ENCODE measurements at places on chromosomes 2 and 18.

DNA sequence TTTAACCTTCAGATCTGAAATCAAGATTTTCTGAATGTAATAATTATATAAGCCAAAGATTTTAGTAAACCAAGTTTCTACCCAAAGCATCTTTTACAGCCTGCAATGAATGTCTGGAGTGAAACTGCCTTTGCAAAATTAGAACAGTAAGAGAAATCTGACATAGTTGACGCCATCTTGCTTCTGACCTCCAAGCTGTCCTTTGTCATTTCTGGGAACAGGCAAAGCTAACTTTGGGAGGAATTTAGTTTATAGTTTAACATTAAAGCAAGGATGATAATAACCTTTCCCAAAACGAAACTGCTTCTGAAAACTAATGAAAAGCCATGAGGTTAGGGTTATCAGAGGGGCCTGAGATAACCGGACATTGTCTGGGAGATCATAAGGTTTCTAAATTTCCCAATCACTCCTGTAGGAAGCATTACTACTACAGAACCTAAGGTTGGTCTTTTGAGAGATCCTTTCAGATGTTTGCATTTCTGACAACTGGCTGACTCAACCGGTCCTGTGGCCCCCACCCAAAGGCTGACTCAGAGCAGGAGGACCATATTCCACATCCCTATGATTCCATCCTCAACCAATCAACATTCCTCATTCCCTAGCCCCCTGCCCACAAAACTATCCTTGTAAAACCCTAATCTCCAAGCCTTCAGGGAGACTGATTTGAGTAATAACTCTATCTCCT lies 124.5 kb downstream of the TMEM131 start:
- no peak for DNase-seq

GRCh38 chr2:3739313-3739712 lies 35.9 kb downstream of the DCDC2C start:
- no peak for DNase-seq

DNA sequence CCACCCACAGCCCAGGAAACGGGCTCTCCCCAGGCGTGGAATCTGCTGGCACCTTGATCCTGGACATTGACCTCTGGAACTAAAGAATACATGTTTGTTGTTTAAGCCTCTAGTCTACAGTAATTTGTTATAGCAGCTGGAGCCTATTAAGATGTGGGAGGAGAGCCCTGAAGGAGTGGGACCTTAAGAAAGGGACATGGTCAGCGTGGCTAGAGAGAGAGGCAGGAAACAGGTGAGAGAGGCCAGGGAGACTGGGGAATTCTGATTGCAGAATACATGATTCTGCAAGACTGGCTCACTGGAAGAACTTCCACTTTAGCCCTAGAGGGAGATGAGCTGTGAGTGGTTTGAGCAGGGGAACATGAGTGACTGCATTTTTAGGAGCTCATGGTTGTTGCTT lies 83.2 kb downstream of the CD8B2 start:
- no peak for DNase-seq

- no peak for DNase-seq
Measured at GRCh38 chr2:28437149-28437835, 44.6 kb downstream of the FOSL2 start.

GRCh38 chr2:239168575-239168974 lies 232.2 kb downstream of the HDAC4 start:
- no peak for DNase-seq

- no peak for DNase-seq
Measured at GRCh38 chr2:139439100-139439499, 658.9 kb upstream of the NXPH2 start.

DNA sequence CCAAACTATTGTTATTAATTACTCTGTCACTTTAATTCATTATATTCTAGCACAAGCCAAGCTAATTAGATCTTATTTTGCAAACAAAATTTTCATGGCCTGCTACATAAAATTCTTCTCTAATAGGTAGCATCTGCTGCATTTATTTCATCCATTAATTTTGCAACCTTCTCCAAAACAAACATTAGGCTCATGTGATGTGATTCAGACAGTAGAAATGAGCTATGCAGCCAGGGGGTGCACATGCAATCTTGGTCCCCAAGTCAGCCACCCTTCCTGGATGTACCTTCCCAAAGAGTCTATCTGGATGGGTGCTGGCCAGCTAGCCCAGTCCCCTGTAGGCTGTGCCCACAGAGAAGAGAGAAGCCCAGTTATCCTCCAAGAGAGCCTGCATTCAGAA lies 242.1 kb upstream of the OSR1 start:
- no peak for DNase-seq

DNA sequence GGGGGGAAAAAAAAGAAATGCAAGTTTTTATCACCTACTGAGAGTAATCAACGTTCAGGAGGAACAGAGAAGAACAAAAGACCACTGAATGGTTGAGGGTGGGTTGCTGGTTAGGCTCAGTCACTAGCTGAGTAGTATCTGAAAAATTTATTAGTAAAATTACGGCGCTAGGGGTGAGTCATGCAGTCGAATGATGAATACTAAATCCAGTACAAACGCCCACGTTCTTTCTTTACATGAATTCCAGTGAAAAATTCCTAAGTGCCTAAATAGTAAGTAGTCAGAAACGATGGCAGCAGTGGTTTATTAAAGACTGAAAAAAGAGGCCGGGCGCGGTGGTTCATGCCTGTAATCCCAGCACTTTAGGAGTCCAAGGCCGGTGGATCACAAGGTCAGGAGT lies 52.0 kb downstream of the TEKT4 start:
- no peak for DNase-seq

DNA sequence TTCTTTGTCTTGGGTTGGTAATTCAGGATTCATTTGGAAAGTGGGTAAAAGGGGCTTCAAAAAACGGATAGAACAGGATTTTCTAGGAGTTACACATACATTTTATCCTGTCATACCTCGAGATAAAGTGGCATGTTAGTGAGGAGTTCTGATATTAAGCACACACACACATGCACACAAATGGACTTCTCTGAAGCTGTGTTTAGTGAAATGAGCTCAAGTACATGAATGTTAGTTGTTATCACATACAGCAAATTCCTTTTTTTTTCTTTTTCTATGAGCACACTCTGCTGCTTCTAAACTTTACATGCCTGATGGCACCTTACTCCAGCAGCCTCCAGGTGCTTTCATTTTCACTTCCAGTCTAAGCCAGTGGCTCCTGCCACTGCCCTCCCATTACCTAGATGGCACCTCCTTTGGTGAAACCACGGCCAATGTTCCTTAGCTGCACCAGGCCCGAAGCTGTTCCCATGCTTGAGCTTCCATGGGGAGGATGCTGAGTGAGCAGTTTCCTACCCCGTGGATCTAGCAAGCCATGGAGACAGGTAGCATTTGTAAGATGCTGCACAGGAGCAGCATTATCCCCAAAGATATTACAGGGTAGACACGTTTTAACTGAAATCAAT lies 49.7 kb downstream of the STAT1 start:
- DNase-seq = peak; percentile 29

- peak; percentile 76 for DNase-seq
Measured at GRCh38 chr2:70553584-70554337, at the start of gene TGFA. TSS of gene TGFA (minus strand) at chr2:70553826. CDS start at chr2:70553767, 59 bp downstream.

DNA sequence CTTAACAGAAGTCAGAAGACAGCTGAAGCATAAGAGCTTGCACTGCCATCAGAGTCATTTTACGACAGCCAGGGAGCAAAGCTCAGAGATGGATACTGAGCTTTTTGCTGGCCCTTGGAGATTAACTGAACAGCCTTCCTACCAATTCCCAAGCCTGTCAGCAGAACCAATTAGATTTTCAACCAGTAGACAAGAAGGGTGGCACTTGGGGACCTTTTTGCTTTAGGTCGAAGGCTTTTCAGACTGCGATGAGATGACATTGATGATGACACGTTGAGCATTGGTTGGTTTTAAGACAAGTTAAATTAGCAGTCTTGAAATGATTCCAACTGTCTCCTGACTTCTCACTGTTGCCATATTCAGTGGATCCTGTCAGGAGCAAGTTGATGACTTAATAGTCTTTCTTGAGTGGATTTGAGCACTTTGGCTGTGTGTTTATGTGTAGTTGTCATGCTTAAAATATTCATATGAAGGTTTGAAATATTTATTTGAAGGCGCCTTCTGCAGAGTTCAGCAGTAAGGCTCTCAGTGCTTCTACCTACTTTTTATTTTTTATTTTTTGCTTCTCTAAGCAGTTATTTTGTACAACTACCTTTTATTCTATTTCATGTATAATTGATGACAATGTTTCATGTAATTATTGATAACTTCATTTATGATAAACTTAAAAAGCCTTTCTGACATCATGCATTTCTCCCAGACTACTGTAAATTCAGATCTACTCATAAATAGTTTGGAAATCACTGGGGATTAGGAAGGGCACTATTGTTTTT lies 256.7 kb downstream of the CAMKMT start:
- no peak for DNase-seq

GRCh38 chr2:45851576-45852304 lies 200.3 kb downstream of the PRKCE start:
- no peak for DNase-seq

GRCh38 chr2:25285265-25286024 lies 56.3 kb downstream of the DNMT3A start:
- no peak for DNase-seq

GRCh38 chr2:70532244-70532935 lies 21.2 kb downstream of the TGFA start:
- no peak for DNase-seq

- DNase-seq = peak; percentile 87
Measured at GRCh38 chr2:174597345-174598047, at the start of gene WIPF1. TSS of gene WIPF1 (minus strand) at chr2:174597804. CDS start at chr2:174585573, 12,231 bp downstream.

DNA sequence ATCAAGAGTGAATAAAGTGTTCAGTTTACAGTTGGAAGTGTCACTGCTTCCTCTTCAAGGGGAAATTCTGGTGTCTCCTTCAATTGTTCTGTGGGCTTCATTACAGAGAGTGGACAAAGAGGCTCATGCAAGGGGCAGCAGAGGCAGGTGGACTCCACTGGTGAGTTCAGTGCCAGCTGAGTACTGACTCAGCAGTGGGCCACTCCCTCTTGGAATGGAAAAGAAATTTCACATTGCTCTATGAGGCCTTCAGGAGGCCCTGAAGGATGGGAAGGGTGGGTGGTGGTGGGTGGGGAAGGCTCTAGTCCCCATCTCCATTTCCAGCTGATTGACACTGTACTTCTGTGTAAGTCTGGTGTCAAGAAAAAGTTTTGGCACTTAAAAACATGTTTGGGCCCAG lies 66.4 kb downstream of the PRELID3A start:
- DNase-seq = no peak
